CD4-positive, CD25-positive, alpha-beta regulatory T cell (primary cell): ENCODE measurements at places on chromosomes 6 and 20. TPM values are rescaled to one million over a fixed set of nuclear protein-coding genes. Genes with fewer than 3 reads are reported as not detected.

SLC22A1 gene
- polyA plus RNA-seq: not detected

PNLDC1 gene
- not detected for polyA plus RNA-seq

PTCRA gene
- polyA plus RNA-seq: not detected

SLC24A3 gene
- not detected for polyA plus RNA-seq

PAX1 gene
- not detected for polyA plus RNA-seq

DNA sequence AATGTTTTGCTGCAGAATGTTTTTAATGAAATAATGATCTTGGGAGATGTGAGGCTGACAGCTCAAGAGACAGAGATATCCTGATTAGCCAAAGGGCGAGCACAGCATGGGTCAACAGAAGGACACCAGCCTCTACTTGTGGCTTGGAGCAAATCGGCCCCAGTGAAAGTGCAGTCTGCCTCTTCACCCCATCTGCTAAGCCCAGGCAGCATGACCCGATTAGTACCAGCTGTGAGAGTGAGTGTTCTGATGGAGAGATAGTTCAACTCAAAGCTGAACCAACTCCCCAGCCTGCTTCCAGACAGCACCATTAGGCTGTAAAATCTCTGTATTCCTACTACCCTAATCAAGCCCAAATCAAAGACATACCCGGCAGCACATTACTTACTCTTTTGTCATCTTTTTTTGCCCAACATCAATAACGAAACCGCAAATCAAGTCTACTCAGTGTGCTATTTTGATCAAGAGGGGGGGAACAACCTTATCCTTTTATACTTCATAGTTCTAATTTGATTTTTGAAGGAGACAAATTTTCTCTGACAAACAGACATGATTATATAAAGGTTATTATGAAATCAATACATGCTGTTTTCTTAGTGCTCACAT lies 514.1 kb upstream of the NRSN1 start:
- no peaks in the 10 kb centered on the region for H3K27me3 ChIP-seq
- no peak overlapping the region for H3K4me3 ChIP-seq
- no peak overlapping the region for H3K27ac ChIP-seq

GRCh38 chr20:4546786-4547185 lies 174.9 kb upstream of the PRND start:
- no peak overlapping the region for H3K27ac ChIP-seq
- no peak for DNase-seq
- no peak overlapping the region for H3K4me3 ChIP-seq
- no peaks in the 10 kb centered on the region for H3K4me1 ChIP-seq
- H3K36me3 ChIP-seq: no peaks in the 10 kb centered on the region

- no peaks in the 10 kb centered on the region for H3K4me1 ChIP-seq
- no peaks in the 10 kb centered on the region for H3K27me3 ChIP-seq
- no peak for DNase-seq
- no peak overlapping the region for H3K27ac ChIP-seq
Measured at GRCh38 chr6:54614499-54615195, 231.9 kb upstream of the FAM83B start.

DNA sequence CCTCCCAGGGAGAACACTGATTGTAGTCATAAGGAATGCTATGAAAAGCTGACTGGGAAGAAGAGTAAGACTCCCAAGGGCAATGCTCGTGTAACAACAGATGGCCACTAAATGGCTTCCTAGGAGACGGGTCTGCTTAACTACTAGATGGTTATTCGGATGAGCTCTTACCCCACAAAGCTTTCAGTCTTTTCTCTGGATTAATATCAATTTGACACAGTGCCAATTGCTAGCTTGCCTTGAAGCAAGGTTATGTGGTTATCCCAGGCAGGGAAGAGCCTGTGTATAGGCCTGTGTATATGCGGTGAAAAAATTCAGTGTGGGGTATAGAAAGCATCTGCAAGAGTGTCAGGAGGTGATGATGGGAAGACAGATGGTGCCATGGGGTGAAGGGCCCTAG lies 86.4 kb upstream of the NOX3 start:
- DNase-seq: no peak
- no peaks in the 10 kb centered on the region for H3K27me3 ChIP-seq
- no peaks in the 10 kb centered on the region for H3K36me3 ChIP-seq

DNA sequence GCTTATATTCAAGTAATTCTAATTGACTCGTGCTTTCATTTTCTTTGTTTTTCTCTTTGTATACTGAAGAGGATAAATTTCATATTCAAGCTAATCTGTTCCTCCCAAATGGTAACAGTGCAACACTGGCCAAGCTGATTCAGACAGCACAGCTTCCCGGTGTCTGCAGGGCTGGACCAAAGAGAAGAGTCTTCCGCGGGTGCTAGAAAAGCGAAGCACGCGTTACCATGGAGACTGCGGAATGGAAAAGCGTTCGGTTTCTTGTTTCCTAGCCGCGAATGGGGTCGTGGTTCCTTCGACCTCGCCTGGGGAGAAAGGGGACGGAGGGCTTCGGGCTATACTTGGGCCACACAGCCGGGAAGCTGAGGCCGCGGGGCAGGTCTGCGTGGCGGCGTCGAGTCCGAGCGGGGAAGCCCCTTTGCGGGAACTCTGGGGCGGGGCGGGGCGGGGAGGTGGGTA lies 6.2 kb upstream of the ZNF311 start:
- peak; percentile 54 for DNase-seq
- no peaks in the 10 kb centered on the region for H3K36me3 ChIP-seq
- H3K27ac ChIP-seq: peak overlapping the region; percentile 15
- peaks cover 14% of the 10 kb centered on the region for H3K4me1 ChIP-seq
- peak overlapping the region; percentile 51 for H3K4me3 ChIP-seq
- peaks cover 56% of the 10 kb centered on the region for H3K27me3 ChIP-seq

GRCh38 chr6:63635215-63635587 lies 401 bp upstream of the PHF3 start:
- H3K27me3 ChIP-seq: peaks cover 3% of the 10 kb centered on the region
- H3K36me3 ChIP-seq: no peaks in the 10 kb centered on the region
- DNase-seq: no peak
- H3K27ac ChIP-seq: peak overlapping the region; percentile 93

DNA sequence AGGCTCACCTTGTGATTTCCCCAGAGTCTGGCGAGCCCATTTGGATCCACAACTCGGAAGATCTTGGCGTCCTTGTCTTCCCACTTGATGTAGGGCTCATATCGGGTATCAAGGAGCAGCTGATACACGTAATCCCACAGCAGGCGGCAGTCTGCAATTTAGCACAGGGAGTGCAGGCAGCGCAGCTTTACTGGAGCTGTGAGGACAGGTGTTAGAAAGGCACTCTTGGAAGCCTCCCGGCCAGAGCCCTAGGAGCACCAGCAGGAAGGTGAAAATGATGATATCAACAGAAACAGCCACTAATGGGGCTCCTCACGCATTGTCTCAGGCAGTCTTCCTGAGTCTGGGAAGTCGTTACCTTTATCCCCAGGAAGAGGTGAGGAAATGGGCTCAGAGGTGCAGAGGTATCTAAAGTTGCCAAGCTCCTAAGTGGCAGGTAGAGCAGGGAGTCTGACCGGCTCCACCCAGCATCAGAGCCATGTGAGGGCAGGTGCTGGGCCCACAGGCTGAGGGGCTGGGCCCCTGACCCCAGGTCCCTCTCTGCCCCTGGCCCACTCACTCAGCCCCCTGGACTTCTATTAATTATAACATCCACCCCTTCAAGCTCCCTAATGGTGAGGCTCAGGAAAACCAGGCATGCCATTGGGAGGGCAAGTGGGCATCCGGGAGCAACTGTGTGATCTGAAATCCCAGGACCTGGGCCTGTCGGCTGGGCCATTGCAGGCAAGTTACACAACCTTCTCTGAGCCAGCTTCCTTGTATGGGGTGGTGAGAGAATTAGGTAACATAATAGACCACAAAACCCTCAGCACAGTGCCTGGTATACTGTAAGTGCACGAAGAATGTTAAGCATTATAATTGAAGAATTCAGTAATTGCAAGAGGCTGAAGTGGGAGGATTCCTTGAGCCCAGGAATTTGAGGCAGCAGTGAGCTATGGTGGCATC lies 18.3 kb downstream of the ETV7 start:
- no peak for DNase-seq
- H3K4me1 ChIP-seq: peaks cover 4% of the 10 kb centered on the region
- H3K36me3 ChIP-seq: no peaks in the 10 kb centered on the region
- H3K4me3 ChIP-seq: no peak overlapping the region

DNA sequence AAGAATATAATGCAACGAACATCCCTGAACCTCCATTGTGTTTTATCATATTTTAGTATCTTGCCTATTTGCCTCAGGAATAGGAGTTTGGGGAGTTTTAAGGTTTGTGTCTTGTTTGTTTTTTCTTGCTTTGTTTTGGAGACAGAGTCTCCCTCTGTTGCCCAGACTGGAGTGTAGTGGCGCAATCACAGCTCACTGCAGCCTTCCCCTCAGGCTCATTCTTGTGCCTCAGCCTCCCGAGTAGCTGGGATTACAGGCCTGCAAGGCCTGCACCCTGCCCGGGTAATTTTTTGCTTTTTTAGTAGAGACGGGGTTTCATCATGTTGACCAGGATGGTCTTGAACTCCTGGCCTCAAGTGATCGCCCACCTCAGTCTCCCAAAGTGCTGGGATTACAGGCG lies 63.3 kb upstream of the CARMIL1 start:
- no peaks in the 10 kb centered on the region for H3K27me3 ChIP-seq
- no peaks in the 10 kb centered on the region for H3K36me3 ChIP-seq
- no peak overlapping the region for H3K27ac ChIP-seq
- DNase-seq: no peak
- H3K4me1 ChIP-seq: no peaks in the 10 kb centered on the region
- H3K4me3 ChIP-seq: no peak overlapping the region

- H3K4me1 ChIP-seq: no peaks in the 10 kb centered on the region
- H3K36me3 ChIP-seq: no peaks in the 10 kb centered on the region
- no peak for DNase-seq
- no peak overlapping the region for H3K4me3 ChIP-seq
- H3K27ac ChIP-seq: no peak overlapping the region
Measured at GRCh38 chr20:62536871-62537401, 61.1 kb upstream of the GATA5 start.

DNA sequence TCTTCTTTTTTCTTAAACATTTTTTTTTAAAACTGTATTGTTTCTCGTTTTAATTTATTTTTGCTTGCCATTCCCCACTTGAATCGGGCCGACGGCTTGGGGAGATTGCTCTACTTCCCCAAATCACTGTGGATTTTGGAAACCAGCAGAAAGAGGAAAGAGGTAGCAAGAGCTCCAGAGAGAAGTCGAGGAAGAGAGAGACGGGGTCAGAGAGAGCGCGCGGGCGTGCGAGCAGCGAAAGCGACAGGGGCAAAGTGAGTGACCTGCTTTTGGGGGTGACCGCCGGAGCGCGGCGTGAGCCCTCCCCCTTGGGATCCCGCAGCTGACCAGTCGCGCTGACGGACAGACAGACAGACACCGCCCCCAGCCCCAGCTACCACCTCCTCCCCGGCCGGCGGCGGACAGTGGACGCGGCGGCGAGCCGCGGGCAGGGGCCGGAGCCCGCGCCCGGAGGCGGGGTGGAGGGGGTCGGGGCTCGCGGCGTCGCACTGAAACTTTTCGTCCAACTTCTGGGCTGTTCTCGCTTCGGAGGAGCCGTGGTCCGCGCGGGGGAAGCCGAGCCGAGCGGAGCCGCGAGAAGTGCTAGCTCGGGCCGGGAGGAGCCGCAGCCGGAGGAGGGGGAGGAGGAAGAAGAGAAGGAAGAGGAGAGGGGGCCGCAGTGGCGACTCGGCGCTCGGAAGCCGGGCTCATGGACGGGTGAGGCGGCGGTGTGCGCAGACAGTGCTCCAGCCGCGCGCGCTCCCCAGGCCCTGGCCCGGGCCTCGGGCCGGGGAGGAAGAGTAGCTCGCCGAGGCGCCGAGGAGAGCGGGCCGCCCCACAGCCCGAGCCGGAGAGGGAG lies 580 bp downstream of the VEGFA start:
- peak overlapping the region; percentile 66 for H3K4me3 ChIP-seq
- H3K4me1 ChIP-seq: peaks cover 33% of the 10 kb centered on the region
- no peaks in the 10 kb centered on the region for H3K36me3 ChIP-seq
- no peak overlapping the region for H3K27ac ChIP-seq
